ENCODE measurements at places on chromosomes 12 and 14.

DNA sequence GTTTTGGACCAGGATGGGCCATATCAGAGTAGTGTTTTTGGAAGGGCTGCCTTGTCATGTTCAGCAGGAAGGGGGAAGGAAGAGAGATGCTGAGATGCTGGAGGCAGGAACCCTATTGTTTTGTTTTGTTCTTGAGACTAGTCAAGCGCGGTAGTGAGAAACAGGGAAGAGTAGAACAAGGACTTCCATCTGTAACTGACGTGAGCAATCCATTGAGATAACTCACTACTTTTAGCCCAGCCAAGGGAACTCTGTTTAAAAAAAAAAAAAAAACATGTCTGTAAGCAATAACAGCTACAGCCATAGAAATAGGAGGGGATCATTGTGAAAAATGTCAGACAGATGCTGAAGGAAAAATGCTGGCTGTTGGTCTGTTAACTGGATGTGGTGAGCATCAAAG is 34.0 kb downstream of the CD9 start:
- DNase-seq = no peak

- DNase-seq = no peak
Measured at GRCh38 chr12:69570000-69570516, 15.2 kb upstream of the CCT2 start.

- no peak for DNase-seq
Measured at GRCh38 chr14:34258318-34258717, 203.7 kb downstream of the SPTSSA start.

GRCh38 chr12:96208346-96208745 is 14.2 kb downstream of the ELK3 start:
- no peak for DNase-seq

DNA sequence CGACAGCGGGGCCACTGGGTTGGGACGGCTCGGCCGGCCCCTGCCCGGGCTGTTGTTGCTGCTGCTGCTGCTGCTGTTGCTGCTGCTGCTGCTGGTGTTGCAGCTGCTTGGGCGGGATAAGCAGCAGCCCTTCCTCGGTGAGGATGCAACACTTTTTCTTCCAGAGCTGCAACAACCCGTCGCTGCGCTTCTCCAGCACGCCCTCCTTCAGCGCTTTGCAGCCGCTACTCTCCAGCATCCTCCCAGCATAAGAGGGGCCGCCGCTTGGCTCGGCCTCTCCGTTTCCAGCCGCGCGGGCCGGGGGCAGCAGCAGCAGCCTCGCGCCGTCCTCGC is 529 bp downstream of the PHLDA1 start:
- no peak for DNase-seq

- no peak for DNase-seq
Measured at GRCh38 chr12:111780615-111781014, 13.9 kb downstream of the ALDH2 start.

DNA sequence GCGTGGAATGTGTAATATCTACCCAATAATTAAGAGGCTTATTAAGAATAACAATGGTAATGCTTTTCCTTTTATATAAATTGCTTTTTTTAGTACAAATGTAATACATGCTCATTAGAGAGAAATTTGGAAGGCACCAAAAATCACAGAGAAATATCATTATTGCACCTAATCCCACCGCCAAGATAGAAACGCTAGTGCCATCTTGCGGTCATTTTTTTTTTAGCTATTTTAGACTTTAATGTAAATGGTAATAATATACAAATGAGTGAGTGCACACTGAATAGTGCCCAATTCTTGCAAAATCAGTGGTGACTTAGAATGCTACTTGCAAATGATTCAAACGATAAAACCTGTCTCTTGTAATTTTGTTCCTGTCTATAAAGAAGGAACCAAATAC is 576.8 kb upstream of the TMEM132C start:
- DNase-seq = no peak

All from activated naive CD4-positive, alpha-beta T cell treated with anti-CD3 and anti-CD28 coated beads, Interleukin-2, amount 50 U/mL, for 16 hours (primary cell).